ENCODE measurements at places on chromosomes 16 and 17.

DNA sequence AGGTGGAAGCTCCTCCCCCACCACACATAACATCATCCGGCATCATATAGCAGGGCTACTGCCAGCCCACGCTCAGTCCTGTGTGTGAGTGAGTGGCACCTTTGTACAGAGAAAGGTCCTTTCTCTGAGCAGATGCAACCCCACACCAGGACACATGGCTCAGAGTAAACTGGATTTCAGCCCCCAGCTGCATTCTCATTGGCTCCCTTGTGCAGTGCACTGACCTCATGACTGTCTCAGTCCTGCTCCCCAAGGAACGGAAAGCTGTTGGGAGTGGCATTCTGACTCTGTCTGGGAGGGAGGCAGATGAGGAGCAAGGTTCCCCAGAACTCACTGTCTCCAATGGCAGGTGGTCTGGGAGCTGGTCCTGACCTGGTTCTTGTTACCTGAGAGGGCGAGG is 244.1 kb downstream of the PHKB start:
- no peak for DNase-seq

- DNase-seq, result no peak
These were observed 1.9 kb upstream of the STUB1 start for GRCh38 chr16:678209-678857.

DNA sequence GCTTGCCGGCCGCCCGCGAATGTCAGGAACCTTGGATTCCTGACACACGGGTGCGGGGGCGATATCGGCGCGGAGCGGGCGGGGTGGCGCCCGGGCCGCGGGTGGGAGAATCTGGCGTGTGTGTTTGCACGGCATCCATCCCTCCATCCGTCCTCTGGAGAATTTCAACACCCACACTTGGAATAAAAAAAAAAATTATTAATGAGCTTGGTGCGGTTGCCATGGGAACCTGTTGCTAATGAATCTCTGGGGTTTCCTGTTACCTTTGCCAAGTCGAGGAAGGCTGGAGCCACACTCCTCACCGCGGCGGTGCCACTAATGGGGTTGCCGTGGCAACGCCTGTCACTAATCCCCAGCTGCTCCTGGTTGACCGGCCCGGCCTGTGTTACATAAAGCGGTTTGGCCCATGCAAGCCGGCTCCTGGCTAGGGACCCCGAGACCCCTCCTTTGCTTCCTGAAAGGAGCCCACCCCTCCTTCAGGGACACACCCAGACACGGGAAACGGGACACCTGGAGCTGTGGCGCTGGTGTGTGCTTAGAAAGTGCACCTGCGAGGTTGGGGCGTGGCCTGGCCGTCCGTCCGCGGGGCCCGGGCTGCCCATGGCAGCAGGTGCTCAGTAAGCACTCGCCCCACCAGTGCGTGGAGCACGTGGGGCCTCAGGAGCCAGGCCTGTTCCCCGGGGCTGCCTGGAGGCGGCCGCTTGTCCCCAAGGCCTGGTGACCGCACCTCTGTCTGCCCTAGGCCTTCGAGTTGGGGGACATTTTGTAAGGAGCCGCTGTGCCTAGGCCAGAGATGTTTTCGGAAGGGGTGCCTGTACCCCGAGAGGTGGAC is 14.6 kb downstream of the CACNA1H start:
- no peak for DNase-seq

DNA sequence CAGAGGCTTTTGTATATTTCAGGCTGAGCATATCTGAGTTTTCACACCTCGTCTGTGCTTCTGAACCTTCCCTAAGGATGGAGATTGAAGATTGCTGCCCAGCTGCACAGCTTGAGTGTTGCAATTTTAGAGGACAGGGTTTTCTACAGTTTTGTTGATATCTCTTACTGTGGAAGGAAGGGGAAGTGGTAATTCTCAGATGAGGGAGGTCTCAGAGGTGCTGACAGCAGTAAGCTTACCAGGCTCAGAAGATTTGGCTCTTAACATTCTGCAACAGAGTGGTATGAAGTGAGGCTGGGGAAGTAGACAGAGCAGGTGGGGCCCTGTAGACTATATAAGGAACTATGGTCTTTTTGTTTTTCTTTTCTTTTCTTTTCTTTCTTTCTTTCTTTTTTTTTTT is 45.8 kb upstream of the ARHGAP17 start:
- DNase-seq, result no peak

DNA sequence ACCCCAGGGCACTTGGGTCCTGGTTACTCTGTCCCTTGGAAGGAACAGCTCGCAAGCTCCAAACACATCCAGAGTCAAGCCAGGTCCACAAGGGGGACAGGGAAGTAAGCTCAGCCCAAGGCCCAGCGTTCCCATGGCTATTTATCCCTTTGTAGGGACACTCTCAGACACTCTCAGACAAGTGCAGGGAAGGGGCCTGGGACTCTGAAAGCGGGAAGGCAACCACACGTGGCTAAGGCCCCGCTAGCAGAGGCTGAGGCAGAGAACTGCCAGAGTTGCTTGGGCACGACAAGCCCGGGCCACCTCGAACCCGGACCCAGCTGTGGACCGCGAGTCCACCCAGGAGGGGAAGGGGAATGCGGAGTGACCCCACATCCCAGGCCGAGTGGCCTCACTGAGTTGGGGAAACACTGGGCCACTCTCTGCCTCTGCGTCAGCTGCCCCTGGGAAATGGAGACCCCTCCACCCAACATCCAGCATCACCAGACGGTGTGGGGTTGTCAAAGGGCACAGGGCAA is 10.2 kb downstream of the NPTX1 start:
- DNase-seq, result no peak

DNA sequence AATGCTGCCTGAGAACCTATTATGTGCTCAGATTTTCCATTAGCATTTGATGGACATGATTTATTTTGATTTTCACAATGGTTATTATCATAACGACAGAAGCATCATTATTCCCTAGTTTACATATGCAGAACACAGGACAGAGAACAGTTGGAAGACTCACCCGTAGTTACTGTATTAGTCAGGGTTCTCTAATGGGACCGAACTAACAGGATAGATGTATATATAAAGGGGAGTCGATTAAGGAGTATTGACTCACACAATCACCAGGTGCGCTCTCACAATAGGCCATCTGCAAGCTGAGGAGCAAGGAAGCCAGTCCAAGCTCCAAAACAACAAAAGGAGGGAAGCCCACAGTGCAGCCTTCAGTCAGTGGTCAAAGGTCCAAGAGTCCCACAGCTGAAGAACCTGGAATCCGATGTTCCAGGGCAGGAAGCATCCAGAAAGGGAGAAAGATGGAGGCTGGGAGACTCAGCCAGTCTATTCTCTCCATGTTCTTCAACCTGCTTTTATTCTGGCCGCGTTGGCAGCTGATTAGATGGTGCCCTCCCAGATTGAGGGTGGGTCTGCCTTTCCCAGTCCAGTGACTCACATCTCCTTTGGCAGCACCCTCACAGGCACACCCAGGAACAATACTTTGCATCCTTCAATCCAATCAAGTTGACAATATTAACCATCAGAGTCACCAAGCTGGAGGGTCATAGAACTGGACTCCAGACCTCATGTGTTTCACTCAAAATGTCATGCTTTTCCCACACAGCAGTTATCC is 92.7 kb upstream of the XYLT1 start:
- DNase-seq, result no peak

GRCh38 chr17:10135539-10136257 is 62.7 kb downstream of the GAS7 start:
- no peak for DNase-seq

DNA sequence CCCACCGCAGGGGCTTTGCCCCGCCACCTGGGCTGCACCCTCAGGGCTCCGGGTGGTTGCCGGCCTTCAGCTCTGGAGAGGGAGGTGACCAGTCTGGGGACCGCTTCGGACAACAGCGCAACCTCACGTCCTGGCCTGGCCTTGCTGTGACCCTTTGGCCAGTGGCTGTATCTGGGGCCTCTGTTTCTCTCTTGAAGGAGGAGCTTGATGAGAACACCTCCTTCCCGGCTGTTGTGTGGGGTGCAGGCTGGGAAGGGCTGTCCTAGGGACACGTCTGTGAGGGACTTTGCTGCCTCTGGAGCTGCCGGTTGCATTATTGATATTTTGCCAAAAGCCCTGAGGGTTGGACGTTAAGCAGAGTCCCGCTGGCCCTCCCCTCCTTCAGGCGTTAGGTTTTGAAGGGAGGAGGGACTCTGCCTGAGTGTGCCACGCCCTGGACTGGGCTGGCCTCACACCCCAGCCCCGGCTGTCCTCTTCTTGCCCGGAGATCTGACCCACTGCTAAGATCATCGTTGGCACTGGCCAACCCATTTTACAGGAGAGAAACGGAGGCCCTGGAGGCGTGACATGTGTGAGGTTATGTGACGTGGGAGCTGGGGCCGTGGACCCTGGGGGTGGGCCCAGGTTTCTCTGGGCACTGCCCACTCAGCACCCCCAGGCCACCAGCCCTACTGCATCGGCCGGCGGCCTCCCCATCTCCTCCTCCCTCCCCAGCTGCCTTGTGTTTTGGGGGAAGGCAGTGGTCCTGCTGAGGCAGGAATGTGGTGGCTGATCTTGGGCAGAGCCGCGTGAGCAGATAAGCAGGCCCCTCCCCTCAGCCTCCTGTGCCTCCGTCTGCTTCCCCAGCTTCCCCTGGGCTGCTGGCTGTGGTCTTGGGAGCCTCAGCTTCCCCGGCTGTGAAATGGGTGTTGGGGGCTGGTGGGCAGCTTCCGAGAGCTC is 8.5 kb downstream of the ZFPM1 start:
- no peak for DNase-seq

DNA sequence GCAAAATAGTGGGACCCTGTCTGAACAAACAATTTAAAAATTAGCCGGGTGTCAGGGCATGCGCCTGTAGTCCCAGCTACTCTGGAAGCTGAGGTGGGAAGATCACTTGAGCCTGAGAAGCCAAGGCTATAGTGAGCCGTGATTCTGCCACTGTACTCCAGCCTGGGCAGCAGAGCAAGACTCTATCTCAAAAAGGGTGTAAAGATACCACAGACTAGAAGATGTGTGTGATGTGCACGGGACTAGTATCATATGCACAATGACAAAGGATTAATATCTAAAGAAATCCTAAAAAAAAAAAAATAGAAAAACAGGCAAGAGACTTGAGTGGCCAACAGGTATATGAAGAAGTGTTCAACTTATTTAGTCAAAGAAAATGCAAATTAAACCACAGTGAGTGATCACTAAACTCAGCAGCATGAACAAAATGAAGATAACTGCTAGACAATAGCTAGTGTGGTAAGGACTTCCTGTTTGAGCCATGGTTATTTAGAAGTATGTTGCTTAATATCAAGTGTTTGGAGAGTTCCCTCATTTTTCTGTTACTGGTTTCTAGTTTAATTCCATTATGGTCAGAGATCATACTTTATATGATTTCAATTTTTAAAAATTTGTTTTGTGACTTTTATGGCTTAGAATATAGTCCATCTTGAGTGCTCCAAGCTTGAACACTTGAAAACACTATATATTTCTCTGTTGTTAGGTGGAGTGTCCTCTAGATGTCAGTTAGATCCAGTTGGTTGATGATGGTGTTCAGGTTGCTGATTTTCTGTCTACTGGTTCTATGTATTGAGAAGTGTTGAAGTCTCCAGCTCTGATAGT is 14.7 kb upstream of the SLX4 start:
- DNase-seq, result no peak

DNA sequence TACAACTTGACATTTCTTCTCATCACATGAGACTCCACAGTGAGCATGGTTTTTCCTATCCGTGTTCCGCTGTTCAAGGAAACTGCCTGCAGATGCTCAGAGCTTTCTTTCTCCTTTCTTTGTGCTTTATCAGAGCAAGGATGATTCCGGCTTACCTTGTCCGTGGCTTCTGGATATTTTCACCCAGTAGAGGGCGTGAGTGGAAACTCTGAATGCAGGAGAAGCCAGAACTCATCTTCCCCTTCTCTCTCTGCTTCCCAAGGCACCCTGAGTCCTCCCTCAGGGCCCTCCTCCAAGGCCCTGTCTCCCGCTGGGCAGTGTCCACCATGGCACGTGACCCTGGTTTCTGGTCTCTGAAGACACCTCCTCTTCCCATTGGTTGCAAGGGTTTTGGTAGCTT is 721.1 kb upstream of the RBFOX1 start:
- DNase-seq, result no peak

DNA sequence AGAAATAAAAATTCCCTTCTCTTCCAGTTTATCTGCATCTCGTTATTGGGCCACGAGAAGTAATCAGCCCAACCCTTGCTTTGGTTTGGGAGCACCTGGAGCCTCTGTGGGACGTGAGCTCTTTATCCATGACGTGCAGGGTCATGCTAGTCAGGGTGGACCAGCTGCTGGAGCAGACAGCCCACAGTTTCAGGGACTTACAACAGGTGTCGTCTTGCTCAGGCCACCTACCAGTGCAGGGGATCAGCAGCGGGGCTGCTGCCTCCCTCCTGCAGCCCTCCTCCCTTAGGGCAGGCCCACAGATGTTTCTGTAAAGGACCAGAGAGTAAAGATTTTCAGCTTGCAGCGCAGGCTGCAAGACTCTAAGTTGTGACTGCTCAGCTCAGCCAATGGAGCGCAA is 16.9 kb downstream of the ADAD2 start:
- no peak for DNase-seq

GRCh38 chr17:42141382-42141781 is 13.4 kb downstream of the RAB5C start:
- no peak for DNase-seq

- no peak for DNase-seq
These were observed 16.8 kb downstream of the HIC1 start for GRCh38 chr17:2071455-2072281.

GRCh38 chr16:6428861-6429260 is 903.8 kb upstream of the RBFOX1 start:
- DNase-seq, result no peak

GRCh38 chr17:57338257-57338914 is 82.1 kb downstream of the MSI2 start:
- DNase-seq, result no peak

- DNase-seq, result no peak
These were observed 3.5 kb upstream of the RAPGEFL1 start for GRCh38 chr17:40173778-40174135.

GRCh38 chr16:89506113-89506504 is 2.1 kb upstream of the SPG7 start:
- no peak for DNase-seq

DNA sequence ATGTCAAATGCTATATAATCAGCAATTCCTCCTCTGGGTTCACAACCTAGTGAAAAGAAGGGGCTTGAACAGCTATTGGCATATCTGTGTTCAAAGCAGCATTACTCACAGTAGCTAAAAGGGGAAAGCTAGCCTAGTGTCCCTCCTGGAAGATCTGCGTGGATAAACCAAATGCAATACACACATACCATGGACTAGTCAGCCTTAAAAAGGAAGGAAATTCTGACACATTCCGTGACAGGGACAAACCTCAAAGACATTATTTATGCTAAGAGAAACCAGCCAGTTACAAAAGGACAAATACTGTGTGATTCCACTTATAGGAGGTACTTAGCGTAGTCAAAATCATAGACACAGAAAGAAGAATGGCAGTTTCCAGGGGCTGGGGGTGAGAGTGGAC is 90.1 kb downstream of the XYLT1 start:
- DNase-seq, result no peak

- DNase-seq, result no peak
These were observed 7.7 kb upstream of the ARHGAP23 start for GRCh38 chr17:38420518-38420917.

GRCh38 chr17:1035546-1036170 is 38.7 kb downstream of the TIMM22 start:
- peak; percentile 77 for DNase-seq

Data from NCI-H1694 (cell line).